ENCODE measurements at places on chromosomes 1 and 21.

GRCh38 chr1:67711158-67711854 is 26.3 kb downstream of the GADD45A start:
- no peak for DNase-seq

- DNase-seq = no peak
Measured at GRCh38 chr1:24089743-24090555, 22.0 kb downstream of the MYOM3 start.

DNA sequence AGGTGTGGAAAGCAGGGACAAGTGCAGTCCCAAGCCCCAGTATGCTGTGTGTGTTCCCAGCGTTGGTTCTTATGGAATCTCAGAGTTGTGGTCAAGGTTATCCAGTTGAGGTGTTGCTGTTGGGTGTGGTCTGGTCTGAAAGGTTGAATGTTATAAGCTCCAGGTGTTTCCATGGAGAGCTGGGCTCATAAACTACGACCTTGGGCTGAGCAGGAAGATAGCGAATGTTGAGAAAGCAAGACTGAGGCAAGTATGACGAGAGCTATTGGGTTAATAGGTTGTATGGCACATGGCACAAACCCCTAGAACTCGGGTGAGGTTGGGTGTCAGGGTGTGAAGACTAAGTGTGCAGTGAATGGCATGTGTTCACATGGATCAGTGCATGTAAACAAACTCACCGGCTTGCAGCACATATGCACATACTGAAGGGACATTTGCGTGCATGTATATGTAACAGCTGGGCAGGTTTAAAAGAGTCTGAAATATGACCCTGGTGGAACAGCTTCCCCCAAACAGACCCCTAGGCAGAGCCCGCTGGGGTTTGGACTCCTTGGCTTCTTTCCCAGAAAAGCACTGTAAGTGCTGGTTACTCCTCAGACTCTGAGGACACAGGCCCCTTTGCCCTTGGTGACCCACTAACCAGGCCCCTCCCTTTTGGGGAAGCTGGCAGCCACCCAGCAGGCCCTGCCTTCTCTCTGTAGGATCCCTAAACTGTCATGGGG is 117.5 kb downstream of the NAV1 start:
- DNase-seq = no peak

GRCh38 chr1:176878750-176879536 is 285.6 kb downstream of the ASTN1 start:
- DNase-seq = no peak

- DNase-seq = no peak
Measured at GRCh38 chr1:161099090-161099802, 1.1 kb downstream of the KLHDC9 start.

DNA sequence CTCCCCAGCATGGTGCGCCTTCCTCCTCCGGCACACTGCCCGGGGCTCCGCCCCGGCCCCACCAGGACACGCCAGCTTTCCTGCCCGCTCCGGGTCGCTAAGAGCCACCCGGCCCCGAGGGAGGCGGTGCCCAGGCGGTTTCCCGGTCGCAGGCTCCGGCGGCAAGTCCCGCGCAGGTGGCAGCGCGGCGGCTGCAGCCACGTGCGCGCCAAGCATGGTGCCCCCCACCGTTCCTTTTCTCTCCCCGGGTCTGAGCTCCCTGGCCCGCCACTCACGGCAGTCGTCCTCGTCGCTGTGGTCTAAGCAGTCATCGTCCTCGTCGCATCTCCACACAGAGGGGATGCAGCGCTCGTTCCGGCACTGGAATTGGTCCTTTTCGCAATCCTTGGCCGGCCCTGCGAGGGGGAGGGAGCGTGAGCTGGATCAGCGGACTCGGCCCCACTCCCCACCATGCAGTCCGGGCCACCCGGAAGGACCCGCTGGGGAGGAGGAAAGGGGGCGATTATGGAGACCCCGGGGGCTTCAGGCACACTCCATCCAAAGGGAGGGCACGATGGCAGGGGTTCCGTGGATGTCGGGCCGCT is 1.2 kb downstream of the LRP8 start:
- DNase-seq = peak; percentile 22

- DNase-seq = no peak
Measured at GRCh38 chr1:2382621-2383361, 8.6 kb downstream of the MORN1 start.

DNA sequence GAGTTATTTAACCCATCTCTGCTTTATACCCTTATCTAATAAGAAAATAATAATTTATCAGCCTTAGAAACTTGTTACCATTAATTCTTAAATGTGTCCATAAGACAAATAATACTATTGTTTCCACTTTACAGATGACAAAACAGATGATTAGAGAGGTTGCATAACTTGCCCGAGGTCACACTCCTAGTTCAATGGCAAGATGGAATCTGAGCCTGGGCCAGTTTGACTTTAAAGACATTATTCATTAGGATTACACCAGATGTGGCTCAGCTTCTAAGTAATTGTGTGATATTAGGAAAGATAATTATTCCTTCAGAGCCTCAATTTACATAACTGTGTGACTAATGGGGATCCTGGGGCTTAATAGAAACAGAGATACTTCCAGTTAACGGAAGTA is 42.3 kb upstream of the KCNK2 start:
- DNase-seq = no peak

DNA sequence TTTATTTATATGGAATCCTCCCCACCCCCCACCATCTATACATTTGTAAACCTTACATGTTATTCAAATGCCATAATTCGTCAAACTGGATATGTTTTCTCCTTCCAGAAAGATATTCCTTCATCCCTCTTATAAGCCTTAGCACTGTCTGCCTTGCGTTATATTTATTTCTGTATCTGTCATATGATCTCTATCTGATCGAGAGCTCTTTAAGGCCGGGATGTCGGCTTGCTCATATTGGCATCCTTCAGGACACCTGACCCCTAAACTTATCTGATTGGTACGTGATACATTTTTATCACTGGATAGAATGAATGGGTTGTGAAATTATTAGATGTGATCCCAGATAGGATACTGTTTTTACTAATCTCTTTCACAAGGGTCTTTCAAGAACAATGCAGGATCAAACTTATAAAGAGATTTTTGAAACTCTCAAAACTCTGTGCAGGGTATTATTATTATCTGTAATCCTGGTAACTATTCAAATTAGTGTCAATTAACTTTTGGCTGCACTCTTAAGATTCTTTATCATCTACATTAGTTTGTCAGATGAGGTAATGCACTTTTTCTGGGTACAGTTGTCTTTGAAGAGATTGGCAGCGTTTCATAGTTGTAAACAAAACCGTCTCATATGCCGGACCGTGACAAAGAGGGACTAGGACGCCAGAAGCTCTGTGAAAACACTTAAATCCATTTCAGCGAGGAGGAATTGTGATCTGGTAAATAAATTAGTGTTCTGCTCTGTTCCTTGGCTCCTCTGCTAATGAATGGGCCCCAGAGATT is 152.0 kb downstream of the KIF26B start:
- no peak for DNase-seq

GRCh38 chr1:24639881-24640280 is 3.2 kb upstream of the SRRM1 start:
- DNase-seq = no peak

DNA sequence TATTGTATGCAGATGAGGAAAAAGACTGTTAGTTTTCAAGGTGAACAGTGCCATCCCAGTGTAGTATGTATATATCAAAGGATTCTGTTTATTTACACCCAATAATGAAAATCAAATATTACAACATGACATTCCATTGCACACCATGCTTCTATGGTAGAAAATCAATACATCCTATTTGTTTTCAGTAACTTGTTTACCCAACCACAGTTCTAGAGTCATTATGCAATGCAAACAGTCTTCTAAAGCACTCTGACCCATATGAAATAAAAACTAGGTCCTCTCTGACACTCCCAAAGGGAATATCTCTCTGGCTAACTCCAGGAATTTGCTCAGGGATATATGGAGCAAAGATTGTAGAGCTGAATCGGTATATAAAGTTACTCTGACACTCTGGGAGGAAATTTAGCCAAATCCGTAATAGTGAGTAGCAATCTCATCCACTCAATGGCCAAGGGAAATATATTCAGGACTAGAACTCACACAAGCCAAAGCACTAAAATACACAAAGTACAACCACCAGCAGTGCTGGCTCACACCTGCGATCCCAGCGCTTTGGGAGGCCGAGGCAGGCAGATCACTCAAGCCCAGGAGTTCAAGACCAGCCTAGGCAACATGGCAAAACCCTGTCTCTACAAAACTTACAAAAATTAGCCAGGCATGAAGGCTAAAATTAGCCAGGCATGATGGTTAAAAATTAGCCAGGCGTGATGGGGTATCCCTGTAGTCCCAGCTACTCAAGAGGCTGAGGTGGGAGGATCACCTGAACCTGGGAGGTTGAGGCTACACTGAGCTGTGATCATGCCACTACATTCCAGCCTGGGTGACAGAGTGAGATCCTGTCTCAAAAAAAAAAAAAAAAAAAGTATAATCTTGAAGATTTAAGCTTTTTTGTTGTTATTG is 75.2 kb downstream of the RERE start:
- DNase-seq = no peak

All from stimulated activated CD4-positive, alpha-beta T cell treated with anti-CD3 and anti-CD28 coated beads, Interleukin-1b, Interleukin-23, amount 100 ng/mL, for 24 hours (primary cell).